ENCODE measurements at places on chromosomes 5 and 9.

GRCh38 chr5:17190242-17190778 lies 27.1 kb upstream of the BASP1 start:
- DNase-seq, result peak; percentile 87

DNA sequence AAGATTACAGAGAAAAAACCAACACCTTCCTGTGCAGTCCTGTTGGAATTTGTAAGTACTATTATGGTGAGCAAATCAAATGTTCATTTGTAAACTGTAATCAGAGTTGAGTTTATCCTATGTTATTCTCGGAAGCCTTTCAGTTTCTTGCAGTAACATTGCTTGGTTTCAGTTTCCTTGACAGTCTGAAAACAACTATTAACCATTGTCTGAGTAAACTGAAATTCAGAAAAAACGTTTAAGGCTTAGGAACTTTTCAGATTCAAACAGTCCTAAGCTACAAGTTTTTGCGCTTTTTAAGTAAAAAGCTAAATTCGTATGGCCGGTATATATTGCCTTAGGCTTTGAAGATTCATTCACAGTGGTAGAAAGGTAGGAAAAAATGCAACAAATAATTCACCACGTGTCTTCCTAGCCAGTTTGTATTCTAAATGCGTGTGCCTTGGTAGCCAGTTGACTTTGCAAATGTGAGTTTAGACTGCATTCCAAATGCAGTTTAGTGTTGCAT lies 2.5 kb downstream of the GPBP1 start:
- DNase-seq, result peak; percentile 61

DNA sequence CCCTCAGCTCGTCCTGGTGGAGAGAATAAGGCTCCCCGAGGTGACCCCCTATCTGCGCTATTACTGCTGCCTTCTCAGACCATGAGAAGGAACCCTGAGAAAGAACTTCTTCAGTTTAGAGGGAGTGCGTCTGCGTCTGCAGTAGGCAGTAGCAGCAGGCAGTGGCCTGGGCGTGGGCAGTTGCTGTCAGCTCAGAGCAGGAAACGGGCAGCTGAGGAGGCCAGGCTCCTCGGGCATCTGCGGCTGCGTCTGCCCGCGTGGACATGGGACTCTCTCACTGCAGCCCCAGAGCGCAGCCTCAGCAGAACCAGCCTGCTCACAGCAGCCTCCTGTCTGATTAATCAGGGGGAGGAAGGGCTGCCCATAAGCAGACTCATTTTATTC lies 49.8 kb upstream of the FCN1 start:
- DNase-seq, result no peak

- DNase-seq, result no peak
Observed at GRCh38 chr5:141839015-141839513, 39.1 kb downstream of the PCDH1 start.

DNA sequence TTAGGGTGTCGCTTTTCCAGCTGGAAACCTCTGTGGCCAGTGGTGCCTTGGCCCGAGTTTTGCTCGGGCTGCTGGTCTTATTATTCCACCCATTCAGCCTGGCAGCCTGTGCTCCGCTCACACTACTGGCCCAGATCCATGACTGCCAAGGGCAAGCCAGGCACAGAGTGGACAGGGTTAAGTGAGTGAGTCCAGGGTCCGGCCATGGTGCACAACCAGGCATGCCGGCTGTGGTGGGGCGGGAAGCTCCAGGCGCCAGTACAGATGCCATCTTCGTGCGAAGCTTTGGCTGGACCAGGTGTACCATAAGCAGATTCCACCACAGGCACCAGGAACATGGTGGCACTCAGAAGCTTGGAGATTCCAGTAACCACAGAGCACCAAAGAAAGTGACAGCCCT lies 580.2 kb upstream of the FAM174A start:
- DNase-seq, result no peak

DNA sequence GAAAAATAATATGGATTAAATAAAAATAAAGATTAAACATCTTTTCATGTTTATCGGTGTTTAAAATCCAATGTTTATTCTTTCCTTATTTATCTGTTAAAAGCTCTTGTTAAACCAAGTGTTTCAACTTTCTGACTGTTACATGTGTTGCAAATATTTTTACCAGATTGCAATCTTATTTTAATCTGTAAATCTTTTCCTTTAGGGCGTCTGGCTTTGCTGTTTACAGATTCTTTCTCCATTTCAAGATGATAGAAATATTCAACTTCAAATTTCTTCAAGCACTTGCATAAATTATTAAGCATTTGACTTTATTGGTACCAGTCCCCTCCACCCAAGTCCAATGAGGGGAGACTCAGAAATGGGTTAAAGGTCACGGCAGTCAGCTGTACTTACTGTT lies 16.9 kb upstream of the ABCA1 start:
- DNase-seq, result no peak

GRCh38 chr5:59716029-59716428 lies 177.5 kb downstream of the PDE4D start:
- no peak for DNase-seq

DNA sequence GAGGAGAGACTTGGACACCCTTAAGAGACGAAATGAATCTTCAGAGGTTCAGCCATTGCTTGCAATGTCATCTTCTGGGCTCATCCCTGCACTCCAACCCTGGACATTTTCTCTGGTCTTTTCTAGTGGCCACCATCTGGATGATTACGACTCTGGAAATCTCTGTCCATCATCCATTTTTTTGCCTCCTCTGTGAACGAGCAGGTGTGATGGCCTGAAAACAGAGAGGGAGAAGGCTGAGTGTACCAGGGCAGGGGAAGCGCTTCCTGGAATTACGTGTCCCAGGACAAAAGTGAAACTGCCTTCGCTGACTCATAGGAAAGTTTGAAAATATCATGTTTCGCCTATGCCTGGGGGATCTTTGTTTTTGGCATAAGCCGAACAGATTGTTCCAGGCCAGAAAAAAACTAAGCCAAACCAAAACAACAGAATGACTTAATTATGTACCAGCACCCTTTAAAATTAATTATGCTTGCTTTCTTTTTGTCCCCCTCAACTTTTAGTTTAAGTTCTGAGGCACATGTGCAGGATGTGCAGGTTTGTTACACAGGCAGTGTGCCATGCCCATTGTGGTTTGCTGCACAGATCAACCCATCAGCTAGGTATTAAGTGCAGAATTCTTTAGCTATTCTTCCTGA lies 31.9 kb downstream of the ANKRD33B start:
- DNase-seq, result peak; percentile 32

All from HT-29 (cell line).